ENCODE measurements at places on chromosomes 7 and 10.

- DNase-seq: no peak
Measured at GRCh38 chr10:5732141-5732540, 47.5 kb downstream of the TASOR2 start.

DNA sequence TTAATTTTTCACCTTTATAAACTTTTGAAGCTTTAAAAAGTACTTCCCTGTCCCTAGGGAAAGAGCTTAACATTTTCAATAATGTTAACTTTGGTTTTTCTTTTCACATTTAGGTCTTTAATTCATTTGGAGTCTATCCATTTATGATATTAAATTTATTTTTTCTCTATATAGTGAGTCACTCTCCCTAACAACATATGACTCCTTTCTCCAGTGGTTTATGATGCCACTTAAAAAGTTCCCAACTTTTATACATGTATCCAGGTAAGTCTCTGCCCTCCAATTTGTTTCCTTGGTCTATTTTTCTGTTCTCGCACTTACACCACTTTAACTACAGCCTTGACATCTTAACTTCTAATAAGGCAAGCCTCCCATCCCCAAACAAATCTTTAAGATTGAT, 3.5 kb downstream of the CACUL1 start:
- no peak for DNase-seq

- DNase-seq: no peak
Measured at GRCh38 chr7:48962821-48963505, 38.6 kb downstream of the CDC14C start.

GRCh38 chr7:75808106-75808505, 5.5 kb downstream of the CCL24 start:
- no peak for DNase-seq

GRCh38 chr10:98272656-98273055, 4.7 kb upstream of the LOXL4 start:
- DNase-seq: no peak
